ENCODE measurements at places on chromosomes 2 and 18.

DNA sequence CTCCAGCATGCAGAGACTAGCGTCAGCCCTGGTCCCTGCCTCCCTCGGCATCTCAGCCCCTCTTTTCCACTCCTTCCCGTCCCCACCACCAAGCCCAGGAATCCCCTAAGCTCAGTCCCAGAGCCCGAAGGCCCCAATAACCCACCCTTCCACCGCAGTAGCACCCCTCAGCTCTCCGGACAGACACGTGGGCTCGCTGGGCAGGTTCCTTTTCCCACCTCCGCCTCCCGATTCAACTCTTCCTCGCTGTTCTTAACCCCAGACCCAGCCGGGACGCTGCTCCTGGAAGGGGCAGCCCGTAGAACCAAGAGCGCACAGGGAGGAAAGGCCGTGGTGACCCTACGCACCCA lies 1.4 kb downstream of the IHH start:
- no peak for DNase-seq

DNA sequence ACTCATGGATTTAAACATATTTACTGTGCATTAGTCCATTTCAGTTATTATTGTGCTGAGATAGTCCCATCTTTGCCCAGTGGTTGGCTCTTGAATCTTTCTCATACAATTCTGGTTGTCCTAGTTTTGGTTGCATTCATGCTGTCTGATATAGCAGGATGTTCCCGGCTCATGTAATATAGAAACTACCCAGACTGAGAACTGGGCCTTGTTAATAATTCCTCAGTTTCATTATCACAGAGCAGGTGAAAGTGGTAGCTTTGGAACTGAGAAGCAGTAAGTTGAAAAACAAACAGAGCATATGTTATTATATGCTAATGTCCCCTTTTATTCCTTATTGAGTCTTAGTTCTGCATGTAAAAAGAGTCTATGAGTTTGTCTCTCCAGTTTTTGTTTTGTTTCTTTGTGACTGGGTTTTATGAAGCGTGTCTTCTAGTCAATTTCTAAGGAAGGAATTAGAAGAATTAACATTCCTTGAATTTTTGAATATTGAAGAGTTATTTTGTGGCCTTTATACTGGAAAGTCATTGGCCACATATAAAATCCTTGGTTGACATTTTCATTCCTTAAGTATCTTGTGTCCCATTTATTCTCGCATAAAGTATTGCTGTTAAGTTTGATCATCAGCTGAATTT lies 43.3 kb downstream of the EIF5B start:
- no peak for DNase-seq

DNA sequence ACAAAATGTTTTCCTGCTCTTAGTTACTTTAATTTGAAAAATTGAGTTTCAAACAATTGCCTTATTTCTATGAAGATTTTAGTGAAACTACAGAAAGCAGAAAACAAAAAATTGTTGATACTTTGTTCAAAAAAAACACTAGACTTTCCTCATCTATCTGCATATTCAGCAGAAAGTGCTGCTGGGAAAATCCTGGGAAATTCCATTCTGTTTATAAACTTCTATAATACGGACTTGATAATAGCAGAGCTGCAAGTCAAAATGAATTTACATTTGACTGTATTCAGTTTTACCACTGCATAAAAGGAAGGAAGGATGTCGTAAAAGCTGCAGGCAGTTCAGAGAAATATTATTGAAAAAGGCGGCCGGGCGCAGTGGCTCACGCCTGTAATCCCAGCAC lies 24.9 kb upstream of the ERICH2 start:
- no peak for DNase-seq

- DNase-seq: peak; percentile 33
Measured at GRCh38 chr2:174337337-174338146, 2.8 kb downstream of the SP9 start.

DNA sequence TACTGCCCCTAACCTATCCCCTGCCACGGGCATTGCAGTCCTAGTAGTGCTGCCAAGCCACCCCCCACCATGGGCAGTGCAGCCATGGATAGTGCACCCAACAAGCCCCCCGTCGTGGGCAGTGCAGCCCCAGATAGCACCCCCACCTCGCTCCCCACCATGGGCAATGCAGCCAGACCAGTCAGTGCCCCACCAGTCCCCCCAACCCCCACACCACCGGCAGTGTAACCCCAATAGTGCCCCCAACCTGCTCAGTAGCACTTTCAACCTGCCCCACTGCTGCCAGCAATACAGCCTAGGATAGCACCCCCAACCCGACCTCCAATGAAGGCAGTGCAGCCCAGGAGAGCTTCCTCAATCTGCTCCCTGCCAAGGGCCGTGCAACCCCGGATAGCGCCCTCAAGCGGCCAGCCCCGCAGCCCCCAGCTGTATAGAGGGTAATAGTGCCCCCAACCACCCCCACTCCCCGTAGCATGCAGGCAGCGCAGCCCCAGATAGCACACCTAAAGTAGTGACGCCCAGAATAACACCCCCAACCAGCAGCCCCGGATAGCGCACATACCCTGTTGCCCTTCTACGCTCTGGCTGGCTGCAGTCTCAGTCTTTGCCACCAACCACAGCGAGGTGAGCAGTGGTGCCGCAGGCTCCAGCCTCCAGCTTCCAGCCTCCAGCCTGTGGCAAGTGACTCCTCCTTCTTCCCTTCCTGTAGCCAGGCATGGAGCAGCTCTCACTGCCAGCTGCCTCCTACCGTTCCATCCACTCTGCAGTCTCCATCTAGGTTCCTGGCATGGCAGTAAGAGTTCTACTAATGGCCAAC lies 45.4 kb upstream of the ANKRD62 start:
- DNase-seq: no peak

GRCh38 chr2:174729797-174730697 lies 34.2 kb downstream of the CHRNA1 start:
- DNase-seq: peak; percentile 27

DNA sequence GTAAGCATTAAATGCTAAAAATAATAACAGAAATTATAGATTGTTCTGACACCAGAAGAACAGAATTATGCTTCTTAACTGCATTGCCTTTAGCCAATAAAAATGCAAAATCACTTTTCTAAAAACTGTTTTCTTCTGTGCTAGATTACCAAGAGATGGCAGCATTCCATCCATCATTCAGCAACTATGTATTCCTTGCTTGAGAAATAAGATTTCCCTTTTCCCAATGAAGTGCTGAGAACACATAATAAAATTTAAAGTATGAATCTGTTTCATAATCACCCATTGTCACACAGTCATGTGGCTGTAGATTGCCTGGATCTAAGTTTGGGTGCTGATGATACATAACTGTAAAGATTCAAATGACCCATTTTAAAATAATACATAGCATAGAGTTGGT lies 504.2 kb downstream of the TDRD15 start:
- peak; percentile 64 for DNase-seq

DNA sequence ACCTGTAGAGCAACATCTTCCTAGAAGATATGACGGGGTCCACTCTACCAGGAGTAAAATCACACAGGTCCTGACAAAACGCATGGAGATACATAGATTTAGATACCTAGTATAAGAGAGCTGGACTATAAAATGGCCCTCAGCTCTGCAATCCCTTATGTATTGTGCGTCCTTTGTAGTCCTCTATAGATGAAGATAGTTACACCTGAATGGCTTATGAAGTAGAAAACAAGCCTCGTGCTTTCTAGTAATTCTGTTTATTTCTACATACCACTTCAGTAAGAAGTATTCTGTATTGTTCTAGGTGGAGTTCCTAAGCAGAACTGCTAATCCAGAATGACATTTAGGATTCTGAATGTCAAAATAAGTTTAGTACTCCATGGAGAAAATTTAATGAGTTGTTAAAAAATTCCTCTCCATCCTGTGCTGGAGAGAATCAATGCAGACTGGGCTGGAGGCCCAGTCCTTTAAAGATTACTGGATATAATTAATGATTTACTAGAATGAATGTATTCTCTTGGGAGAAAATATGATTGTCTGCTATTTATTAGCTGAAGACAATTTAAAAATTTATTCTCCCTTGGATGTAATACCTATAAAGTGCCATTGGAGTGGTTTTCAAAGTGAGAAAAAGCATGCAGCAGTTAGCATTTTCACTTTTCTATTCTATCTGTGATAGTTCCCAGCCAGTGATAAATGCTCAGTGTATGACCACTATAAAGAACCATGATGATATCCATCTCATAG lies 147.3 kb upstream of the UNC80 start:
- DNase-seq: peak; percentile 4

GRCh38 chr18:76860411-76860810 lies 38.1 kb downstream of the ZNF236 start:
- no peak for DNase-seq

DNA sequence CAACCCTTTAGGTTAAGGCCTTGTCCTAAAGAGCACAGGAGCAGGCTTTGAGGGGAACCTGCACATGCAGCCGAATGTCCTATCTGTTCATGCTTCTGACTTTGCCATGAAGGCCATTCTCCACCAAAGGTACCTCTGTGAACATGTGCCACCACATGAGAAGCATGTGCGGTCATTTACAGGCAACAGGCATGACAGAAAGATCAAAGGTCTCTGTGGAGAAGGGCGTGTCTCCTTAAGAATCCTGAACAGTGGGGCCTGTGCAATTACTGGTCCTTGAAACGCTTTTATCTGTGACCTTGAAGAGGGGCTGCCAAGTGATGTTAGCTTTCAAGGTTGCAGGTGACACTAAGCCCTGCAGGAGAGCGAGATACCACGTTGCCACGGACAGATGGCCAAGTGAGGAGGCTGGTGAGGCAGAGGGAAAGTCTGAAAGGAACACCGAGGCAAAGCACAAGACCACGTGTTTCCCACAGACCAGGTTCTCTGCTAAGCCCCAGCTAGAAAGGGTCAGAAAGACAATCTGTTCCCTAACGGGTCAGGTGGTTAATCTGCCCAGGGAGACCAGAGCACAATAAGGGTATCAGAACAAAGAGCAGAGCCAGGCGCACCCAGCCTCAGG lies 19.5 kb upstream of the POMC start:
- no peak for DNase-seq

GRCh38 chr2:64819774-64820688 lies 166.3 kb upstream of the SERTAD2 start:
- no peak for DNase-seq

DNA sequence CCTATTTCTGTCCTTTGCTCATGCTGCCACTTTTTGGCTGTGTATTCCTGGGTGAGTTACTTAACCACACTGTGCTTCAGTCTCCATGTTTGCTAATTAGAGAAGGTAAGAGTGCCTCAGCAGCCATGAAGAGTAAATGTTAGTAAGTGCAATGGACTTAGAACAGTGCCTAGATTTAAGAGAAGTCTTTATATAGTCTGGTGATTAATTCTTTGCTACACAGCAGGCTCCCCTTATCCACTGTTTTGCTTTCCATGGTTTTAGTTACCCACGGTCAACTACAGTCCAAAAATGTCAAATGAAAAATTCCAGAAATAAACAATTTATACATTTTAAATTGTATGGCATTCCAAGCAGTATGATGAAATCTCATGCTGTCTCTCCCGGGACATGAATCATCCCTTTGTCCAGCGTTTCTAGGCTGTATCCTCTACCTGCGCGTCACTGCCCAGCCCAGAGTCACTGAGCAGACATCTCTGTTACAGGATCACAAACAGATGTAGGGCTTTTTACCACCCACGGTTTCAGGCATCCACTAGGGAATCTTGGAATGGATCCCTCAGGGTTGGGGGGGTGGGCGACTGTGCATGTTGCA lies 91.0 kb downstream of the CTIF start:
- peak; percentile 68 for DNase-seq

DNA sequence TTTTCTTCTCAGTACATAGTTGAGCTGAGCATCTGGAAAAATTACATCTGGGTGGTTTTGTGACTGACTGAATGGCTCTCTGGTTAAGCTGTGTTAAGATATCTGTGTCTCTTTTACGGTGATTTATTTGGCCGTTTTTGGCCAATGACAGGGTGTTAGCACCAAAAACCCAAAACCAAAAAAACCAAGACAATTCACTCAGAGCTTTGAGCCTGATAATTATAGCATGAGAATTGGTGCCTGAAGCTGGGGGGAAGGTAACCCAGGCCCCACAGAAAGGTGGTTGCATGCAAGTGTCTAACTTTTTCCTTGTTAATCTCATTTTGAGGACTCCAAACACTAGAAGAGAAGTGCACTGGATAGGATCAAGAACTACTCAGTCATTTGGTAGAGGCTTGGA lies 4.5 kb downstream of the CD28 start:
- DNase-seq: no peak

GRCh38 chr2:224944707-224945547 lies 97.3 kb downstream of the DOCK10 start:
- peak; percentile 60 for DNase-seq

Data from muscle of leg (tissue), 16 donors.